ENCODE measurements at places on chromosomes 16 and 17.

DNA sequence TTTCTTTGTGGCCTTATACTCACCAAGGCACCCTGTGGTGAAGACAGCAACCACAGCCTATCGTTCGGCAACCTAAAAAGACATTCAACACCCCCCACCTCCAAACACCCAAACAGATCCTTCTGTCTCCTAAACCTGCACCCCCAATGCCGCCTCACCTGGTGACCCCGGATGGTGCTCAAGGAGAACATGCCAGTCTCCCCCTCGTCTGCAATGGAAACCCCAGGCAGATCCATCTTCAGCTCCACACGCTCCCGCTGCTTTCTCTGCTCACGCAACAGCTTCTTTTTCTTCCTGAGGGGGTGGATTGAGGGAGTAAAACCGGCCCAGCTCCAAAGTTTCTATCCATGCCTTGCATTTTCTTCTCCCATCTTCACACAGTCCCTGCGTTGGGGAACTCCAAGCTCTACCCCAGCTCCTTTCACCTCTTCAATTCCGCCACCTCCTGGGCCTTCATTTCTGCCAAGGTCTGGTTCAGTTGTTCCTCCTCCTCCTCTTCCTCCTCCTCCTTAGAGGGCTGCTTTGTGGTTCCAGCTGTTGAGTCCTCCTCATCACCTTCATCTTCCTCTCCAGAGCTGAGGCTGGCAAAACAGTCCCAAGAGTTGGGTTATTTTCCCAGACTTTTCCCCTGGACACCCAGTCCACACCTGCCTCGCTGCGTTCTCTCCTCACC is 3.4 kb upstream of the PSMC5 start:
- no peak for DNase-seq

- no peak for DNase-seq
Observed at GRCh38 chr16:89605186-89605970, 8.1 kb upstream of the DPEP1 start.

DNA sequence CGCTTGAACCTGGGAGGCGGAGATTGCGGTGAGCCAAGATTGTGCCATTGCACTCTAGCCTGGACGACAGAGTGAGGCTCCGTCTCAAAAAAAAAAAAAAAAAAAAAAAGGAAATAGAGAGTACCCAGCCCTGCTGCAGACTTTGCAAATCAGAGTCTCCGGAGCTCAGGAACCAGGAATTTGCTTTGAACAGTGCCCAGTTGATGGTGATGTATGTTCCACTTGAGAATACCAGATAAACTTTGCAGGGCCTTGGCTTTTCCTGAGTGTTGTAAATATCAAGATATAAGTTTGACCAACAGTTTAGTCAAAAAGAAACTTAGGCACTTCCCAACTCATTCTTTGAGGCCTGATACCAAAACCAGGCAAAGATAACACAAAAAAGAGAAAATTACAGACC is 30.6 kb upstream of the MAP3K14 start:
- no peak for DNase-seq

DNA sequence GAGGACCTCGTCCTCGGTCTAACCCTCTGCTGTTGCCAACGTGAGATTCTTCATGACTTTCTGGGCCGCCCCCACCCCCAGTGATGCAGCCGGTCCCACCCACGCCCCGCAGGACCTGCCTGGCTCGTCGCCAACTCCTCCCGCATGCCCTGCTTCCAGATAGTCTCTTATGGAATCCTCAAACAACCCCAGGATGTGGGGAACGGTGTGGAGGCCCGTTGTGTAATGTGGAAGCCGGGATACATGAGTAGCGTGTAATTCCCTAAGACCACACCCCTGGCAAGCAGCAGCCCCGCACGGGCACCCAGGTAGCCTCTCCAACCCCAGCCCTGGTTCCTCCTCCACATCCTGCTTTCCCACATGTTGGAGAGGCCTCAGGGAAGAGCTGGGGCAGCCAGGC is 275.9 kb downstream of the C16orf95 start:
- no peak for DNase-seq

DNA sequence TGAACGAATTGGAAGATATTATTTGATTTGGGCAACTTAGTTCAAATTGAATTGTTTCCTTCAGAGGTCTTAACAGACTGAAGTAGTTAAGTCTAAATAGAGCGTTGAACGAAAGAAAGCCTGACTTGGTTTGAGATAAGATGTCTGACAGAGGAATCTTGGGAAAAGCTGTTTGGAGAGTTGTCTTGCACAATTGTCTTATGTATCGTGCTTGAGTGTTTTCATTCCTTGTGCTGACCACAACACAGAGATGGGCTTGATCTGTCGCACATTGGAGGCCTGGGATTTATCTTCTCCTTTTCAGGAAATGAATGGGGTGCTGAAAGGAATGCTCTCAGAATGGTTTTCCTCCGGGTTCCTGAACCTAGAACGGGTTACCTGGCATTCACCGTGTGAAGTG is 7.8 kb downstream of the MLYCD start:
- DNase-seq: no peak

DNA sequence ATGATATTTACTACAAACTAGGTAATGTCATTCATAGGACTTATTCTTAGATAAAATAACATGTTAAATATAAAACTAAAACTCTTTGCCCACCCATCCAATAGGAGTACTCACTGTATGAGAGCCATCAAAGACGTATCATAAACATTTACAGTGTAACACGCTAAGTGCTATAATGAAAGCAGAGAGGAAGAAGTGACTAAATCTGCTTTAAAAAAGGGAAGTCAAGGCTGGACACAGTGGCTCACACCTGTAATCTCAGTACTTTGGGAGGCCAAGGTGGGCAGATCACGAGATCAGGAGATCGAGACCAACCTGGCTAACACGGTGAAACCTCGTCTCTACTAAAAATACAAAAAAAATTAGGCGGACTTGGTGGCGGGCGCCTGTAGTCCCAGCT is 32.4 kb downstream of the SPAG9 start:
- DNase-seq: no peak

DNA sequence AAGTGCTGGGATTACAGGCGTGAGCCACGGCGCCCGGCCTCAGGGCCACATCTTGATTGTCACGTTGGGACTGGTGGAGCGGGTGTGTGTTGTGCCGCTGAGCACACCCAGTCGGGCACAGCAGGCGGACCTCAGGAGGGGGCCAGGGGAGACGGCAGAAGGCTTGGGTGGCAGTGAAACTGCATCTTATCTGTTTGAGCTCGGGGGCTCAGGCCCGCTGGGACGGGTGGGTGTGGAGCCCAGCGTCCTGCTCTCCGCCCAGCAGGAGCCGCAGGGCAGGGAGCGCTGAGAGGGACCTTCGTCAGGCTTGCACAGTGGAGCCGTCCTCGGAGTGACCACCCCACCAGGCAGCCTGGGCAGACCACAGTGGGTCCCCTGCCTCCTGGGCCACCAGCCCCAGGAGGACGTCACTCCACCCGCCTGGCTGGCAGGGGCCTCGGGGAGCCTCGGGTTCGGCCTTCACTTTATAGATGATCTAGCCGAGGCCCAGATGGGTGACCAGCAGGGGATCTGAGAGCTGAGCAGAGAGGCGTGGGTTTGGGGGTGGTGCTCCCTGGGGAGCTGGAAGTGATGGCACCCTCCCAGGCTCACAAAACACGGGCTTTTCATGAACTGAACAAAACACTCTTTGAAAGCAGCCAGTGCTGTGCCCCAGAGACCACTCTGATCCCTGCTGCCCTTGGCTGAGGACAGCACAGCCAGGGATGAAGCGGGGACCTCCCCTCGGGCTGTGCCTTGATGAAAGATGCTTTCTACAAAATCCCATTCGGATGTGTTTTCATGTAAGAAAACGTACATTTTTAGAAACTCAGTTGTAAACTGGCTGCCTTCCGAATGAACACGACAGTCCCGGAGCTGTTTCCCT is 181.1 kb downstream of the SEC14L1 start:
- no peak for DNase-seq

DNA sequence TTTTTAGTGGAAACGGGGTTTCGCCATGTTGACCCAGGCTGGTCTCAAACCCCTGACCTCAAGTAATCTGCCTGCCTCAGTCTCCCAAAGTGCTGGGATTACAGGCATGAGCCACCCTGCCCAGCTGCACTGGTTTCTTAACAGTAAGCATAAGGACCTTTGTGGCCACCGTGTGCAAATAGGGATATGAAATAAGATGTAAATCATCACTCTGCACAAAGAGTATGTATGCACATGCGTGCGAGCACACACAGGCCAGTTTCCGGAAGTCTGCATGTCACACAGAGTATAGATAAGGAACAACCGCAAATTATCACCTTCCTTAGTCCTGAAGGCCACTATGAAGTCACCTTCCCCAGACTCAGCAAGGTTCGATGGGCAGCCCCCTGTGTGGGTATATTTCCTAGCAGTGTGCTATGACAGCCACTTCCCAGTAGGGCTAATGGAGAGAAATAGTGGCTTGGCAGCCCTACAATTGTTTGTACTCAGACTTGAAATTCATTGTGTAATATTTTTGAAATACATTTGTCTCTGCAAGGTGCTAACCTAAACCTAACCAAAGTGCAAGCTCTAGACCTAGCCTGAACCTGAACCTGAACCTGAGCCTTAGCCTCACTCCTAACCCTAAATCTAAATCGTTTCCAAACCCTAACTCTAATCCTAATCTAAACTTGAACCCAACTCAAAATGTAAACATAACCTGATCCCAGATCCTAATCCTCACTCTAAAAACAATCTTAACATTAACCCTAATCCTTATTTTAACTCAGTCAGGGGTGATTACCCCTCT is 48.4 kb upstream of the SKAP1 start:
- DNase-seq: peak; percentile 29

- DNase-seq: no peak
Observed at GRCh38 chr16:84323606-84324005, 28.9 kb downstream of the WFDC1 start.

- no peak for DNase-seq
Observed at GRCh38 chr17:38420518-38420917, 7.7 kb upstream of the ARHGAP23 start.

GRCh38 chr17:55158439-55158838 is 106.3 kb upstream of the HLF start:
- no peak for DNase-seq

DNA sequence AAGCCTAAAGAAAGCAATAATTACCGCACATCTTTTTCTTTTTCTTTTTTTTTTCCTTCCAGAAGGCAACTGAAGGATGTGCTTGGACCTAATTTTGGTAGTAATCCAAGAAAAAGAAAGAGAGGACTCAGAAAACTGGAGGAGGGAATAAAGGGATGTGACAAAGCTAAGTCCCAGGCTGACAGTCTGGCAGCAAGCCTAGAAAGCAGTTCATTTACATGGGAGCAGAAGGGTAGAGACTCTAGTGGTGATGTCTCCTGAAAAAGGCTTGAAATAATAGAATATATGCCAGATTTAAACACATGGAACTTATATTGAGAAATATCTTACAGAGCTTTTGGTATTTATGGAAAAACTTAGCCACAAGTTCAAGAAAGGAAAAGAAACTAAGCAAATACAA is 101.0 kb upstream of the SHISA6 start:
- no peak for DNase-seq

GRCh38 chr16:77859493-77860232 is 71.3 kb downstream of the VAT1L start:
- DNase-seq: no peak

GRCh38 chr17:38925263-38925995 is at the start of gene LASP1NB:
Gene LASP1NB, plus strand, starts transcription at chr17:38925614.
- DNase-seq: peak; percentile 78

DNA sequence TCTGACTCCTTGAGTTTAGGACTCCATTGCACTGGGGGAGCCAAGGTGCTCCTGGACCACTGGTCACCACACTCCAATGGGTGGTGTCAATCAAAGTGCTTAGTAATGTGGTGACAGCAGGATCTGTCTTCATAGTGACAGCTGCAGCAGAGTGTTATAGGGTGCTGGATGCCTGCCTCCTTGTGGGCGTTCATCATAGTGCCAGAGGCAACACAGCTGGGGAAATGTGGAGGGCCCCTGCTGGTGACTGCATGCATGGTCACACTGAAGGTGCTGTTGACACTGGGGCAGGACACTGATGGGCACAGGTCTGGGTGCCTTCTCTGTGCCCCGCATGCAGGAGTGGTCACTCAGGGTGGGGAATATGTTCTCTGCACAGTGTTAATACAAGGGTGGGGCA is 177.5 kb upstream of the CDH8 start:
- no peak for DNase-seq

DNA sequence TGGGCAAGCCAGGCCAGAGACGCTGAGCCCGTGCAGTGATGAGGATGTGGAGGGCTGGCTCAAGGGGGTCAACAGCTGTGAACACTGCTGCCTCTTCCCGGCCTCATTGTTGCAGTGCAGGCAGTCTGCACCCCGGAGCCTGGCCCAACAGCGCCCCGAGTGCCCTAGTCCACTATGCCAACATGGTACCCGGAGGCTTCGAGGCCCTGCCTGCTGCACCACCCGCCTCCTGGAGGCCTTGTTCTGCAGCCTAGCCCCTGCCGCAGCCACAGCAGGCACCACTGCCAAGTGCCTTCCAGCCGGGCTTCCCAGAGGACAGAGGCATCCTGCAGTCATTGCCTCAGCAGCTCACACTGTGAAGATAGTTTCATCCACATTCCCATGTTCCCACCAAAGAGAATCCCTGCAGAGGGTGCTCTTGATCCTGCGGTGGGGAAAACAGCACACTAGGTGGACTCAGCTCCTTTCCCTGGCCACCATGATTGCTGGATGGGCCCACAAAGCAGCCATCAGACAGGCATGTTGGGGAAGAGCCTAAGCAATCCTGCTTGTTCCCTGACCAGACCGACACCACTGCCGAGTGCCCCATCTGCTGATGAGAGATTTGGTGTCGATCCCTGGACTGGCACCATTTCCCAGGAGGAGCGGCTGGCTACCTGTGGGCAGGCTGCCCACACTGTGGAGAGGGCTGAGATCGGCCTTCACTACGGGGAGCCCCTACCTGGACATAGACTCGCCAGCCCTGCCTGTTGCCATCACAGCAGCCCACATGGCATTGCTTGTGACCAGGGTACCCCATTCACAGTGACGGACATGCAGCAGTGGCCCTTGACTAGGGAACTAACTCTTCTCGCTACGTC is 44.9 kb downstream of the USP22 start:
- no peak for DNase-seq

DNA sequence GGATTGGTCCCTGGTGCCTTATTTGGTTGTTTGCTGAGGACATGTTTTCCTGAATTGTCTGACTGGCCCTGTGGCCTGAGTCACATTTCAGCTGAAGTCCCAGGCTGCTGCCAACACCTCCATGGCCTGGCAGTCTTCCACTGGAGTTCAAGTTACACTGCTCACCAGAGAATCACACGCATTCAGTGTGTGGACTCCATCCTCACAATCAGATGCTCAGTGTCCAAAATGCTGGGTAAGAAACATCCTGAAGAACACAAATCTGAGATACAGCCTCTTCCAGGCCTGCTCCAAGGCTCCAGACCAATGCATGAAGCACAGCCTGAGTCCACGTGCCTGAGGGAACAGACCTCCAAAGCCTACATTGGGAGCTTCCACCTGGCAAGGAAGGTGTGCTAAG is 19.2 kb downstream of the CD300LB start:
- DNase-seq: no peak

GRCh38 chr17:7992516-7992915 is 9.9 kb upstream of the GUCY2D start:
- DNase-seq: no peak

- no peak for DNase-seq
Observed at GRCh38 chr16:58638148-58639036, 8.8 kb upstream of the CNOT1 start.

- DNase-seq: no peak
Observed at GRCh38 chr16:82331974-82332750, 162.1 kb upstream of the MPHOSPH6 start.

Data from stimulated activated naive CD8-positive, alpha-beta T cell treated with anti-CD3 and anti-CD28 coated beads, Interleukin-15, Interleukin-2, amounts not matched to agents 100 U/mL and 50 U/mL, for 24 hours (primary cell).